ENCODE measurements at places on chromosomes 5 and 9.

GRCh38 chr5:126872561-126873354 lies 95.8 kb downstream of the LMNB1 start:
- DNase-seq: no peak

DNA sequence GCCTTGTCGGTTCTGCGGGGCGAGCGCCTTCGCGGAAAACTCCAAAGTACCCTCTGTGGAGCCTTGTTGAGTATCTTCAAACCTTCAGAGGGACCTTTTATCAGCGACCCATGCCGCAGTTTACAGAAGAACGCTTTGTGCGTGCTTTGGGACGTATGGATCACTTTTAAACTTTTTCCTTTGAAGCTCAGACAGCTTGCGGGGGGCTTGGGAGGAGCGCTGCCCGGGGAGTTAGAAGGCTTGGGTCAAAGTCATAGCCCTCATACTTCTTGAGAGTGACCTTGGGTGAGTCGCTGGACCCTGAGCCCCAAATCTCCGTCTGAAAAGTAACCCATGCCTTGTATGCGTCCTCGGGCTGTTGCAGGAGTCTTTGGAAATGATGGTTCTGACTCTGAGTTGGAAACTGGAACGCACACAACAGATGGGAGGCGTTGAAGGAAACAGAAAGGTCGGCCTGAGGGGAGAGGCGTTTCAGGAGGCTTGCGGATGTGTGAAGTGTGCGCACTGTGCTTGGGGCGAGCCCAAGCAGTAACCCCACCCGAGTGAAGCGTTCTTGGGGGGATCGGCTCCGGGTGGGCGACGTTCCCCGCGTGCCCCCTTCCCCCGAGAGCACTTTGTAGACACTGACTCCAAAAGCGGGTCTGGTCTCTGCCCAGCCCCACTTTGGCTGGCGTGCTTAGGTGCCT lies 661 bp upstream of the SLC25A51 start:
- DNase-seq: no peak

GRCh38 chr9:34486572-34486971 lies 28.0 kb downstream of the DNAI1 start:
- DNase-seq: no peak

GRCh38 chr5:143635146-143635752 lies 176.7 kb upstream of the HMHB1 start:
- DNase-seq: no peak

GRCh38 chr5:112087222-112087621 lies 330.2 kb upstream of the NREP start:
- no peak for DNase-seq

DNA sequence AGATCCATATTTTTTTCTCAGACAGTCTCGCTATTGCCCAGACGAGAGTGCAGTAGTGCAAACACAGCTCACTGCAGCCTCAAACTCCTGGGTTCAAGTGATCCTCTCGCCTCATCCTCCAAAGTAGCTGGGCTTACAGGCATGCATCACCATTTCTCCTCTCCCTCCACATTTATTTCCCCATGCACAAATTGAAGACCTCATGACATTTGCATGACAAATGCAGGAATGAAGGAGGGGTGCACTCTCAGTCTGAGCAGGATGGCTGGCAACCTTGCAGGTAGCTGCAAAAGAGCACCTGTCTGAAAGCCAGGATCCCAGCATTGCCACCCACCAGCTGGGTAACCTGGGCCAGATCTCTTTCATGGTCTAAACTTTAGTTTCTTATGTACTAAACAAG lies 111.2 kb downstream of the SH3TC2 start:
- no peak for DNase-seq

GRCh38 chr5:124880903-124881697 lies 134.7 kb upstream of the ZNF608 start:
- DNase-seq: no peak

DNA sequence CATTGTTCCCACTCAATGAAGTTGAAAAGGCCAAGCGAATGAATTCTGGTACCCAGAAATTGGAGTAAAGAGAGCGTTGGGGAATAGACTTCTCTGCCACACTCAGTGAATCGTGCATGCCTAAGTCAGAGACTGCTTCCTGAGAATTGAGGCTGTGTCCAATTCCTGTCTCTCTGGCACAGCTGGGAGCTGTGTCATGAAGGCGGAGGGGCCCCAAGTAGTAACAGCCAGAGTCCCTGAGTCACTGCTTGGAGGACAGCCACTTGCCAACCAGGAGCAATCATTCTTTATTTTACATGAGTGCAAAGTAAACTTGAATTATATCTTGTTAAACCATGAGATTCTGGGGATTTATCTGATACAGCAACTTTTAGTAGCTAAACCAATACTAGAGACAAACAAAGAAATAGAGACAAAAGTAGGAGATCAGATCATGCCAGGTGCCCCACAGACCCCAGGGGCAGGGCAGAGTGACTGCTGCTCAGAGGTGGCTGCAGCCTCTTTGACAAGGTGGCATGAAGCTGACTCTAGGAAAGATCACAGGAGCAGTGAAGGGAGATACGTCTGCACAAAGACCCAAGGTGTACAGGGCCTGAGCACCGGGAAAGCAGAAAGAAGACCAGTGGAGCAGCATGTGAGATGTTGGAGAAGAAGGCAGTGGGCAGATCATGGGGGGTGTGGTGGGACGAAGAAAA lies 246.0 kb downstream of the GADD45G start:
- DNase-seq: no peak

- no peak for DNase-seq
Measured at GRCh38 chr5:6342689-6343315, 35.5 kb downstream of the MED10 start.

DNA sequence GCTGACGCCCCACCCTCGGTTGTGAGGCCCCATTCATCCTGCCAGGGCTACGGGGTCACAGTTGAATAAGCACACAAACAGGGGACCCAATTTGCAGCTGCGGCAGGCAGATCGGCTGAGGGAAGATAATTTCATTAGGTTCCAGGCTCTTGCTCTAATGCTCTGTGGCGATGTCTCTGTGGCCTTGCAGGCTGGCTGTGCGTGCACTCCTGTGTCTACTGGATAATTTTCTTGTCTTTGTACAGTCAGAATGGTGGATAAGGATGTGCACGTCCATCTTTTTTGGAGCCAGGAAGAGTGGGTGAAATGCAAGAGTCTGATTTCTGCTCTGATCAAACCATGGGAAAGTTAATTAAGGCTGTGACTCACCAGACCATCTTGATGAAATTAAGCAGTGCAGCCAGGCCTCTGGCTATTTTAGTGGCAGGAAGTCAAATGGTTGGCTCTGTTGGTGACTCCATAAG lies 39.2 kb downstream of the NSG2 start:
- no peak for DNase-seq

GRCh38 chr5:95668216-95668615 lies 14.6 kb downstream of the SPATA9 start:
- no peak for DNase-seq

- DNase-seq: no peak
Measured at GRCh38 chr9:128163523-128164306, 3.6 kb downstream of the BBLN start.

- DNase-seq: no peak
Measured at GRCh38 chr5:5678909-5679308, 256.4 kb downstream of the ICE1 start.

GRCh38 chr9:91157883-91158282 lies 203.8 kb downstream of the AUH start:
- DNase-seq: no peak

GRCh38 chr5:40480392-40480791 lies 199.3 kb upstream of the PTGER4 start:
- DNase-seq: no peak

DNA sequence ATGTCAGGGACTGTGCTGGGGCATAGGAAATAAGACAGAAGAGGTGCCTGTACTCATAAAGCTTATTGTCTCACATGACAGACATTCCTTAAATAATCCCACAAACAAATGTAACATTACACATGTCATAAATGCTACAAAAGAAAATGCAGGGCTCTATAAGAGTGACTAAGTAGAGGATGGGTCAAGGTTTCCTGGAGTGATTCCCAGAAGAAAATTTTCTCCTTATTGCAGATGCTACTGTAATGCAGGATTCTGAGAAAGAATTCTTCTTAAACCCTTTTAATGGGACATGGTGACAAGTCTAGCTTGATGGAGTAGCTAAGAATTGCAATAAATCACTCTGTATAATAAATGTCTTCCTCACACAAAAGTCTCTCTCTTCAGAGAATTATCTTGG lies 55.7 kb downstream of the SH3TC2 start:
- DNase-seq: no peak

DNA sequence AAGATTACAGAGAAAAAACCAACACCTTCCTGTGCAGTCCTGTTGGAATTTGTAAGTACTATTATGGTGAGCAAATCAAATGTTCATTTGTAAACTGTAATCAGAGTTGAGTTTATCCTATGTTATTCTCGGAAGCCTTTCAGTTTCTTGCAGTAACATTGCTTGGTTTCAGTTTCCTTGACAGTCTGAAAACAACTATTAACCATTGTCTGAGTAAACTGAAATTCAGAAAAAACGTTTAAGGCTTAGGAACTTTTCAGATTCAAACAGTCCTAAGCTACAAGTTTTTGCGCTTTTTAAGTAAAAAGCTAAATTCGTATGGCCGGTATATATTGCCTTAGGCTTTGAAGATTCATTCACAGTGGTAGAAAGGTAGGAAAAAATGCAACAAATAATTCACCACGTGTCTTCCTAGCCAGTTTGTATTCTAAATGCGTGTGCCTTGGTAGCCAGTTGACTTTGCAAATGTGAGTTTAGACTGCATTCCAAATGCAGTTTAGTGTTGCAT lies 2.5 kb downstream of the GPBP1 start:
- no peak for DNase-seq

DNA sequence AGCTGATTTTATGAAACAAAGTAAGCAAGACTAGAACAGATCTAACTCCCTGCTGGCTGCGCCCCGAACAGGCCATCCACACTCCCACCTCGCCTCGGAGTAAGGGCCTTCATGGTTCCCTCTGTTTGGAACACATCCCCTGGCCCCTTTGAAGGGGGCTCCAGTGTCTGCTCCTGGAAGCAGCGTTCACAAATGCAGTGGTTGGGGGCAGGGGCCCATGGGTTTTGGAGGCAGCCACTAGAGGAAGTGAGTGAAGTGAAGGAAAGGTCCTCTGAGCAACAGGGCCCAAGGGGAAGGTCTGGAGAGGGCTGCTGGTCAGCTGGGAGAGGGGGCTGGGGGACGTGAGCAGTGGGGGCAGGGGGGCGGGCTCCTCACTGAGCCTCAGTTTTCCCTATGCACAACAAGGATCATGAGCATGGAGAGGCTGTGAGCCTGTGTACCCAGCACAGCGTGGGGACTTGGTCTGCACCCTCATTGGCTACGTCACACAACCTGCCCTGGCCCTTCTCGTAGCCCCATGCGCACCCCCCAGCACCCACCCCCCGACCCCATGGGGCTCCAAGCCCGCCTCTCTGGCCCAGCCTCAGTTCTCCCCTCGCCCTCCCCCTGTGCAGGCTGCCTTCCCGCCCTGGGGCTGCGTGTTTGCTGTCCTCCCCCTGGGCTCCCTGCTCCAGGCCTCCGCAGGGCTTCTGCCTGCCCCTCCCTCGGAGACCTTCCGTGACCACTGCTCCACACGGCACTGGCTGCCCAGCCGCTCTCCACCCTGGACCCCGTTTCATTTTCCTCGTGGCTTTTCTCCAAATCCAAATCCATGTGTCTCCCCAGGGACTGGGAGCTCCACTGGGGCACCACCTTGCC lies 39.5 kb downstream of the RASGEF1C start:
- DNase-seq: no peak

DNA sequence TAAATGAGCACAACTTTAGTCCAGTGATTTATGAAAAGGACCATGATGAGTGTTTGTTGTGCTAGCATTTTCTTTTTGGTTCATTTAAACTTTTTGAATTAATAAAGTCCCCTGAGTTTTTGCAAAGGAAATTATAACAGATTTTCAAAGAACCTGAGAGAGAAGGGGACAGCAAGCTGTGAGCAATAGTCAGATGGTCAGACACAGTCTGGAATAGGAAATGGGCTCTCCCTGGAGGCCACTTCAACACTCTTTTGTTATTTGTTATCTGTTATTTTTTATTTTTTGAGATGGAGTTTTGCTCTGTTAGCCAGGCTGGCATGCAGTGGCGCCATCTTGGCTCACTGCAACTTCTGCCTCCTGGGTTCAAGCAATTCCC lies 171.1 kb downstream of the ARHGEF28 start:
- no peak for DNase-seq

DNA sequence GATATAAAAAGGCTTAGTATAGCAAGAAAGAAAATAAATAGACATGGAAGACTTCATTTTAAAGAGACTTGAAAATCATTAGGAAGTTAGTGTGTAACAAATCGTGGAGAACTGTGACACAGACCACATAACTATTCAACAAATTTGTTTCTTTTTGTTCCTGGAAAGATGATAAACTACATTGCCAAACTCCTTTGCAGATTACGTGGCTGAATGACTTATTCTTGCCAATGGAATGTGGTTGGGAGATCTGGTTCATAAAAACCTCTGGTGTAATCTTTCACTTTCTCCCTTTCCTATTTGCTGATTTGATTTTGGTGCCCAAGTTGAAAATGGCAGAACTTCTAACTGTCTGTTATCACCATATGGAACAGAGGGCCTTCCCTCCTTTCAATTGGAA lies 328.9 kb upstream of the MEF2C start:
- DNase-seq: no peak

- DNase-seq: no peak
Measured at GRCh38 chr5:1068204-1068894, 43.5 kb downstream of the SLC12A7 start.

DNA sequence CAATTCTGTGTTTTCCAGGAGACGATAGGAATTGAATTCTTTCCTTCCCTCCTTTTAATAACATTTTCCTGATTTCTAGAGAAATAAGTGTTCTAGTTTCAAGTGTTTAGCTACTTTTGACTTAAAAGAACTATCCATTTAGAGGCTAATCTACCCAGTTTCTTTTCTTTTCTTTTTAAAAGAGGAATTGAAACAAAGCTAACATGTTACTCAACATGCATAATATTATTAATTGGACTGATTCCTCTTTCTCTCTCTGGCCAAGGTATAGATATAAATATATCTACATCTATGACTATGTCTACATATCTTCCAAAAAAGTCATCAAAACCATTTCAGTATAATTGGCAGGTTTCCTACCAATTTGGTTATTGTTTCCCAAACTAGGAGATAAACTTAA lies 309.8 kb downstream of the TRPM3 start:
- DNase-seq: peak; percentile 3

GRCh38 chr5:31196309-31196708 lies 2.8 kb downstream of the CDH6 start:
- no peak for DNase-seq

- no peak for DNase-seq
Measured at GRCh38 chr5:83485842-83486241, 14.3 kb downstream of the VCAN start.

- DNase-seq: no peak
Measured at GRCh38 chr9:8857068-8857925, 1057.7 kb upstream of the DMAC1 start.

- DNase-seq: no peak
Measured at GRCh38 chr9:106615118-106615889, 247.7 kb upstream of the ZNF462 start.

GRCh38 chr9:77896269-77896937 lies 135.2 kb downstream of the GNAQ start:
- DNase-seq: no peak

DNA sequence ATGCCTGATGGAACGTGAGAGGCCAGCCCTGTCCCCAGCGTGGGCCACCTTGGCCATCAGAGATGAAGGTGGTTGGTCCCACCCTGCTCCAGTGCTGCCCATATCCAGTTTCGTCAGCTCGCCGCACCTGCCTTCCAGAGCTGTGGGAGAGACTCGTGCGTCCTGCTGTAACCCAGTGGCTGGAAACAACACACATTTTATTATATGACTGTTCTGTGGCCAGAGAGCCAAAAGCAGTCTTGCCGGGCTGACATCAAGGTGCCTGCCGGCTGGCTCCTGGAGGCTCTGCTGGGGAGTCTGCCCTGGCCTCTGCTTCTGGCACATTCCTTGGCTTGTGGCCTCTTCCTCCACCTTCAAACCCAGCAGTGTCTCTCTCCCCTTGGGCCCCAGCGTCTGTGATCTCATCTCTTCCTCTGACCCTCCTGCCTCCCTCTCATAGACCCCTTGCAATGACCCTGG lies 94.7 kb downstream of the RXRA start:
- DNase-seq: no peak

Data from GM06990 (cell line).